ENCODE measurements at places on chromosomes 2 and 18.

DNA sequence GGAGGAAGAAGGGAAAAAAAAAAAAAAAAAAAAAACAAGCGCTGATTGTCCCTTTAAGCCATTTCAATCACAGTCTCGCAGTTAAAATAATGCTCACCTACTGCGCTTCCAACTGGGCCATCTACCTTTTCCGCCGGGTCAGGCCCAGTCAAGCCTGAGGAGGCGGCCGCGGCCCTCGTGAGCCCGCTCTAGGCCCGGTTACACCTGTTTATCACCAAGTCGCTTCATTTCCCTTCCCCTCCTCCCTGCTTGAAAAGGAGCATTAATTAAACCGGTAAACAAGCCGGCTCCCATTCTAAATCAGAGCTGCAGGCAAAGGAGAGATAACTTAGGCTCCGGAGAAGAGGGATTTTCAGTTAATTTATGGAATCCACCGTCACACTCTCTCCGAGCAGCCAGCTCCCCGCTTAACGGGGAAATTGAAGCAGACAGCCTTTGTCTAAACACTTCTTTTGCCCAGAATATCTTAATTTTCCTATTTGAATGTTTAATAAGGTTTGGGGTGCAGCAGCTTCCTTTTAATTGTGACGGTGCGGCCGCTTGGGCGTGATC lies 140.1 kb upstream of the SIX3 start:
- no peak for DNase-seq

DNA sequence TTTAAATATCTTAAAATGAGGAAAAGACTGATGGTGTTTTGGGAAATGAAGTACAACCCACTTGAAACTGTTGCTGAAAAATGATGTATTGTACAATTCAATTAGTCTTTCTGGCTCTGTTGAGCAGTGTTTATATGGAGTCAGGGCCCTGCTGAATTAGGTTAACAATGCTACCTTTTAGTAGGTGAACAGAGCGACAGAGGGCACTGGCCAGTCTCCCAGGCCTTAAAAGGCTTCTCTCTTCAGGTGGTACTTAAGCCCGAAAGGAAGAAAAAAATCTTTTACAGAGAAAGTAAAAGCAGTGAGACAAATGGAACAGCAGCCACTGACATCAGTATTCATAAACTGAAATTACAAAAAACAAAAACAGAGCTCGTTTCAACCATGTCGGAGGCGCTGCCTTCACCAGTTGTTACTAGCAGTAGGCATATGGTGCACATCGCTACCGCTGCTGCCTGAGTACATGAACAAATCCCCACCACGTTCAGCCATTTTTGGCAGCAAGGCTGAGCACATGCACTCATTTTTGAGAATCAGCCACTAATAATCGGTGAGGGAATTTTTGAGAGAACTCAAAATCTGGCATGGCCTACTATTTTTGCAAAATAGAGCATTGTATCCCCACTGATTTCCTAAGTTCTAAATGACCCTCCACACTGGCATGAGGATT lies 91.8 kb downstream of the PLEKHM3 start:
- no peak for DNase-seq

GRCh38 chr2:89831641-89832498 lies 1140.4 kb downstream of the RPIA start:
- DNase-seq = no peak

DNA sequence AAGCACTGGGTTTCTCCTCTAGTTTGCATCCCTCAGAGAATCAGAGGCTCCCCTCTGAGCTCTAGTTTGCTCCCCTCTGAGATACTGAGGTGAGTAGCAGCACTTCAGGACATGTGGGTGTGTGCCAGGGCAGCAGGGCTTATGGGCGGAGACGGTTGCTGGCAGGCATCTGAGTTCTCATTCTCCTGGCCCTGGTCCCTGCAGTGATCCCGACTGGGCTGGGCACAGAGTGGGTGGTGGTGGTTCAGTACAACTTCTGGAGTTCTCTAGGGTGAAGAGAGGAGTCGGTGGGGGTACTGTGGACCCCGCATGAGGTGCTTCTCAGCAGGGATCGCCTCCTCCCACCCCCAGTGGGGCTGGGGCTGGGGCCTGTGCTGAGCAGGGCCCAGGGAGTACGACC lies 47.9 kb downstream of the BOLA3 start:
- no peak for DNase-seq

DNA sequence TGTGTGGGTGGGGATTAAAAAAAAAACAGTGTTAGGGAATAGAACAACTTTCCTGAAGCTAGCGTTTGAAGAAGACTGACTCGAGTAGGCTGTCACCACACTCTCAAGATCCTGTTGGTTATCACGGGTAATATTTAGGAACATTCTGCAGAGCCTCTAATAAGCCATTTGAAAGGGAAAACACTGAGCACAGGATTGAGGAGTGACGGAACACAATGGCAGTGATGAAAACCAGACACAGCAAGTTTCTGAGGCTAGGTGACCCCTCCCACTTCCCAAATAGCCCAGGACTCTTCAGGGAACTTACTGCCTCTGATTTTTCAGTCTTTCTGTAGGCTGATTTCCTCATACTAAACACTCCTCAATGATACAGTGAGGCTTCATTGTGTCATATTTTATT lies 88.2 kb upstream of the TMEM200C start:
- DNase-seq = no peak

DNA sequence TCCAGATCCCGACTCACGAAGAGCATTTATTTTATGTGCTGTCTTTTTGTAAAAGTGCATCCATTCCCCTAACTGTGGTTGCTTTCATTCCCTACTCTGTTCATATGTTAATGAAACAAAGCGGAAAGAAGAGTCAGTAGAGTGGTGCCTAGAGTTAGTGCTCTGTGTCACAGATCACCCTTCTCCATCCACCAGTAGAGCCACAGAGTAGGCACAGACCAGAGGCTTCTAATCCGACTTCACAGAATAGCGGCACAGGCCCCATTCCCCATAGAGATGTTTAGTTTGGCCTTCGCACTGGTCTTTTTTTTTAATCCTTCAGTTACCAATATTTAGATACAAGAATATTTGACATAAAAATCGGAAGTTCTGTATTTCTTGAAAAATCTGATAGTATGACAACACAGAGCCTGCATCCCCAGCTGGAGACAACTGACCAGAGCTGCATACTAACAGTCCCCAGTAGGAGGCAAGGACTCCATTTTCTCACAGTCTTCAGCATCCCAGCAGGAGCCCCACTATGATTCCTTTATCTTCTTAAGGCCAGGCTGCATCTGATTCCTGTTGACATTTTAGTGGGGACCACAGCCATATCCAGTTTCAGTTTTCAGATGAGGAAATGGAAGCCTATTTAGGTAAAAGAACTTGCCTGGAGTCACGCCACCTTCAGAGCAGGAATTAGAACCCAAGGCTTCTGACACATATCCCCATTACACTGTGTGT lies 7.0 kb downstream of the G6PC2 start:
- no peak for DNase-seq

GRCh38 chr2:164967781-164968228 lies 12.5 kb upstream of the SLC38A11 start:
- no peak for DNase-seq

DNA sequence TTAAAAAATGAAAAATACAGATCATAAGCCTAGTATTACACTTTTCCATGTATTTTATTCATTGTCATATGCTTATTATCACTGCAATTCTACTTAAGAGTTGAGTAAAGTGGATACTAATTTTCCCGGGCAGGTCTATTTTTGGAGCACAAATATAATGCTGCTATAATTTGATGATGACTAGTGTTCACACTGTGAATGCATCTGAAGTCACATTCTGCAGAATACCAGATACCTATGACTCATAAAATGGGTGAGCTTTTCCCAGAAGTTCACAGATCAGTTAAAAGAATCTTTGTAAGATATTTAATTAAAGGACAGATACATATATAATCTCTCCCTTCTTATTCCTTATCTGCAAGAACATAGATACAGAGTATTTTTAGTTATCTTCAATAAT lies 79.8 kb upstream of the MC4R start:
- no peak for DNase-seq
